ENCODE measurements at places on chromosomes 5 and 9. TPM values are rescaled to one million over a fixed set of nuclear protein-coding genes. Genes with fewer than 3 reads are reported as not detected.

The POLE3 gene
- 14.3 TPM for total RNA-seq

The SH2D3C gene
- total RNA-seq: 3.4 TPM

DNA sequence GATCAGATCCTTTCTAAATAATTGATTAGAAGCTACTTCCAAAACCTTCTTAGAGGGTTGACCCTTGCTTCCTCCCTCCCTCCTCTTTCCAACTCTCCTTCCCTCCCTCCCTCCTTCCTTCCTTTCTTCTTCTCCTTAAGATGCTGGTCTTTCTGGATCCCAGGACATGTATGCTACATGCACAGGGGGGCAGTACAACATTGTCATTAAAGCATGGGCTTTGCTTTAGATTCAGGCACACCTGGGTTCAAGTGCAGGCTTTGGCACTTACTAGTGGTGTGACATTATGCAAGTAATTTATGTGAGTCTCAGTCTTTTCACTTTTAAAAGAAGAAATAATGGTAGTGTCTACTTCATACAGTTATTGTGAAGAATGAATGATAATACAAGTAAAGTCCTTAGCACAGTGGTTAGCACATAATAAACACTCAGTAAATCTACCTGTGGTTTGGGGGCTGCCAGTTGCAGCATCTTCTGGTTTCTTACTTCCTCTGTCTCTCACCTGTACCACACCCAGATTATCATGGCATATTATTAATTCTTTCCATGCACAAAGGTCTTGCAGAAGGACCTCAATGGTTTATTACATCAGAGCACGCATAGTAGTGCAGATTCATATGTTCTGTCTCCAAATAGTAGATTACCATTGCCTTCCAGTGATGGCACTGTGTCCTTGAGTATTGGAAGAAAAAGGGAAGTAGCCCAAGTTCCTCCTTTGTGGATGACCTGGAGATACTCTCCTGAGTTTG is 154.1 kb downstream of the ARHGAP26 start:
- DNase-seq: no peak

GRCh38 chr9:132162764-132163456 is 1.1 kb downstream of the NTNG2 start:
- DNase-seq: no peak

DNA sequence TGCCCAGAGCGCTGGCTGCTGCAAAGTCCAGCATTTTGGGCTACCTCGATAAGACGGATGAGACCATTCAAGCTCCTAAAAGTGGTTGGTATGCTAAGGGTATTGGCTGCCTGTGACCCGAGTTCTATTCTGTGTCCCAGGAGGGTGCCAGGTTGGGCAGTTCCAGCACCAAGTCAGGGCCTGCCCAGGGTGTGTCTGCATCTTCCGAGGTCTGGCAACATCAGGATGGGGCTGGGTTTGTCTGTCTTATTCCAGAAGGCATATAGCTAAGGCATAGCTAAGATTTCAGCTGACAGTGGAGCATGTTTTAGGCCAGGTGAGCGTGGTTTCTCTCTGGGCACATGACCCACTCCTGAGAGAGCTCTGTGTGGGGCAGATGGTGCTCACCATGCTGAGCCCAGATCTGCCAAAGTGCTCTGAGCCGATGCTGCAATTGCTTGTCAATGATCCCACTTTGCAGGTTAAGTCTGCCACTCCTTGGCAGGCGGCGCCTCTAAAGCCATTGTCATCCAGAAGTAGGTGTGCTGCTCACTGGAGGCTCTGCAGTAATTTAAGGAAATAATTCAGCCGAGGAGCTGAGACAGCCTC is 7.8 kb downstream of the SLC9A3 start:
- no peak for DNase-seq

- DNase-seq: no peak
These were observed 115.1 kb downstream of the PALM2AKAP2 start for GRCh38 chr9:109894921-109895758.

DNA sequence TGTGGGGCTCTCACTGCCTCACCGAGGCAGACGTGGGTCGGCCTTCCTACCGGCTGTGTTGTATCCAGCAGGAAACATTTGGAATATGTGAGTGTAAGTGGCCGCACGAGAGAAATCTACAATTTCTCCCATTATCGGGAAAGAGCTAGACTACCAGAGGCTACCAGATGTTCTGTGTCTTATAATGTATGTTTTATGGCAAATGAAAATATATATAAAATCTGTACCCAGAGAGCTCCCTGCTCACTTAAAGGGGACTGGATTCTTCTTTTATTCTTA is 69.5 kb upstream of the PITX1 start:
- no peak for DNase-seq
